Stimulated activated CD4-positive, alpha-beta T cell treated with anti-CD3 and anti-CD28 coated beads, Interleukin-2, amount 100 ng/mL, for 24 hours (primary cell): ENCODE measurements at places on chromosomes 7 and 10.
A peak's percentile ranks its signal among the peaks of the same experiment; 100 is the strongest.

DNA sequence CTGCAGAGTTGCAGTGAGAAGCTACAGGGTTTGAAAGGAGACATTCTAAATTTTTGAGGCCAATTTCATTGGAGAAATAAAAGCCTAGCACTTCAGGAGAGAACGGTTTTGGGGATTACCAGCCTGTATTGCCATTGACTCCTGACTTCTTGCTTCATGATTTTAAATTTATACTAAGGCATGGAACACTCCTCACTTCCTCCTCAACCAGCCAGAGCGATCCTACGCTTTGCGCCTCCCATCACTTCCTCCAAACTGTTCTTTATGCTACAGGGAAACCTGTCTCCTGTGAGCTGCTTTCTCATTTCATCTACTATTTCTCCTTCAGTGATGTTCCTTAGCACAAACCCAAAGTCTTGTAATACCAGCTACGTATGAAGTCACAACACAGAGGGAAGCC, 495.1 kb downstream of the SUGCT start:
- DNase-seq = no peak

DNA sequence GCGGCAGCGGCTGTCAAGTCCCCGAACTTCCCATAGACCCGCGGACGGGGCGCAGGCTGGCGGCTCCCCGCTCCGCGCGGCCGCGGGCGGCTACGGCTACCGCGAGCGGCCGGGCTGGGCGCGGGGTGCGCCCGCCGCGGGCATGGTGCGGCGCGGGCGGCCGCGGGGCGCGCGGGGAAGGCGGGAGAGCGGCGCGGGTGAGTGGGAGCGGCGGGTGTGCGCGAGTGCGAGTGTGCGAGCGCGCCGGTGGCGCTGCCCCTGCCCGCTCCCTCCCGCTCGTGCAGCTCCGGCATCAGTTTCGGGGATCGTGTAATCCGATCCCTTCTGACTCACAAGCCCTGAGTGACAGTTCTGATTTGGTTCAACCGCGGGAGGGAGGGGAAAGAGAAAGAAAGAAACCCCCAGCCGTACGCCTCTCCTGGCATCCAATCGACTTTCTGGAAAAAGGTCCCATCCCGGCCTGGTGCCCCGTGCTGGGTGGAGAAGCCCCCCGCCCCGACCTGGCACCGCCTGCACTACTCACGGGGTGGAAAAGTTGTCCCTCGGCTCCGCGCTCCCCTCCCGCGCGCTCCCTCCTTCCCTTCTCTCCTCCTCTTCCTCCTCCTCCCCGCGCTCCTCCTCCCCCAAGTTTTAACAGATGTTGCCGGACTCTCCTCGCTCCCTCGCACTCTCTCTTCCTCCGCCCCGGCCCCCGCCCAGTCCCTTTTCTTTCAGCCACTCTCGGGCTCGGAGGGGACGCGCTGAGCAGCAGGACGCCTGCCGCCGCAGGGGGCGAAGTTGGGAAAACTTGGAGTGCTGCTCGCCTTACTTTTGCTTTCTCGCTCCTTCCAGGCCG, at the start of gene GLI3:
GLI3 (minus strand) TSS at position 234 of the 835 bp plus-strand sequence. CDS start 13,956 bp downstream, outside the sequence.
- no peak for DNase-seq

- DNase-seq = no peak
These were observed 31.7 kb downstream of the PSPH start for GRCh38 chr7:56019501-56019900.

DNA sequence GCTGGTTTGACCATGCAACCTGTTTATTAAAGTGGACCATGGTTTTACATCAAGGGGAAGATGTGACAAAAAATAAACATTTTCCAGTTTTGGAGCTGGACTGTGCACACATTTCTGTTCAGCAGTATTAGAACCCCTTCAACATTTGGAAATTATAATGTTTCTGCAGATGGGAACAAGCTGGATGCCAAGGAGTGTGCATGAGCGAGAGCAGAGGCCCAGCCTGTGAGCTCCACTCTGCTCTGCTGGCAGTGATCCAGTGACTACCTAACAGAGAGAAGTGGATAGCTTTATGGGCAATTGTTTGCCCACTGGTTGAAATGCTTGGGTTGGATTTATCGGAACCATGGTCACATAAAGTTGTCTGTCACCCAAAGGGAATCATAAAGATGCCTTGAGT, 456.7 kb downstream of the NRG3 start:
- no peak for DNase-seq

DNA sequence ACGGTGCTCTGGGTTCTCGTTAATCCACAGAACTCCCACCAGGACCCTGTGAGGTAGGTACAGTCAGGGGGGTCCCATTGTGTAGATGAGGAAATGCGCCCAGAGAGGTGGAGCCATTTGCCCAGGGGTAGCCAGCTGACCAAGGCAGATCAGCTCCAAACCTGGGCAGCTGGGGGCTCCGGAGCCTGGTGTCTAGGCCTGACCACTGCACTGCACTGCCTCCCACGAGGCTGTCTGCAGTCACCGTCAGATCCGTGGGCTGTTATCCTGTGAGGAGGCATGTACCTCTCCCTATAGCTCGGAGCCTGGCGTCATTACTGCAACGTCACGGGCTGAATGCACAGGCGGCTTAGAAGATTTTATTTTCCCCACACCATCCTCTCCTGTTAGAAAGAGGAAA, 411.8 kb upstream of the FOXK1 start:
- no peak for DNase-seq

DNA sequence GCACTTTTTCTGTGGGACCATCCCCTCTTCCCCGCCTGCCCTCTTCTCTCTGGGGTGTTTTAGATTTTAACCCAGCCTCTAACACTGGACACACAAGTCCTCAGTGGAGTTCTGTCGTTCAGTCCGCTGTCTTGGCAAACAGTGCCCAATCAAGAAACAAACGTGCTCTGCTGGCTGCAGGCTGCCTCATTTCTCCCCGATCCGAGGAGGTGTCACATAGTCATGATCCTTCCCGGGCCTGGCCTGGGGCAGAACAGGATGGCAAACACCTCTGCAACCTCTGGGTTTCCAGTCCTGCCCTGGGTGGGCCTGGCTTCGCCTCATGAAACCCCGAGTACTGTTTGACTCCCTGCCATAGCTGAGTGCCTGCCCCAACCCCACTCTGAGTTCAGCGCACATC, 110.9 kb upstream of the INSYN2A start:
- no peak for DNase-seq

GRCh38 chr7:8418629-8419245, 14.7 kb upstream of the NXPH1 start:
- peak; percentile 58 for DNase-seq

GRCh38 chr7:130420943-130421578, 19.8 kb downstream of the CEP41 start:
- no peak for DNase-seq

- no peak for DNase-seq
These were observed 27.8 kb upstream of the CYP26C1 start for GRCh38 chr10:93032809-93033137.

GRCh38 chr10:60809157-60809556, 30.9 kb downstream of the CDK1 start:
- no peak for DNase-seq

GRCh38 chr10:15856328-15857015, 3.8 kb downstream of the MINDY3 start:
- DNase-seq = no peak

GRCh38 chr10:131245475-131246059, 66.0 kb downstream of the TCERG1L start:
- DNase-seq = no peak

- no peak for DNase-seq
These were observed 6.8 kb upstream of the LRRC4 start for GRCh38 chr7:128037880-128038619.

GRCh38 chr7:30328381-30328780, 44.0 kb downstream of the ZNRF2 start:
- DNase-seq = no peak

DNA sequence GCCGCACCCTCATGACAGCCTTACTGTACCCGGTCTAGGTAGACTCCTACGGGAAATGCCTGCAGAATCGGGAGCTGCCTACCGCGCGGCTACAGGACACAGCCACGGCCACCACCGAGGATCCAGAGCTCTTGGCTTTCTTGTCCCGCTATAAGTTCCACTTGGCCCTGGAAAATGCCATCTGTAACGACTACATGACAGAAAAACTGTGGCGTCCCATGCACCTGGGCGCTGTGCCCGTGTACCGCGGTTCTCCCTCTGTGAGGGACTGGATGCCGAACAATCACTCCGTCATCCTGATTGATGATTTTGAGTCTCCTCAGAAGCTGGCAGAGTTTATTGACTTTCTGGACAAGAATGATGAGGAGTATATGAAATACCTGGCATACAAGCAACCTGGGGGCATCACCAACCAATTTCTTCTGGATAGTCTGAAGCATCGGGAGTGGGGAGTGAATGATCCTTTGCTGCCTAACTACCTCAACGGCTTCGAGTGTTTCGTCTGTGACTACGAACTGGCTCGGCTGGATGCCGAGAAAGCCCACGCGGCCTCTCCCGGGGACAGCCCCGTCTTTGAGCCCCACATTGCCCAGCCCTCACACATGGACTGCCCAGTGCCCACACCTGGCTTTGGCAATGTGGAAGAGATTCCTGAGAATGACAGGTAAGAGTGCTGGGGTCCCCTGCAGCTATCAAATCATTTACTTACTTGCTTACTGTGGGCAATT, 8.5 kb upstream of the CHCHD1 start:
- peak; percentile 34 for DNase-seq

GRCh38 chr7:119935418-119936025, 337.5 kb upstream of the KCND2 start:
- no peak for DNase-seq

DNA sequence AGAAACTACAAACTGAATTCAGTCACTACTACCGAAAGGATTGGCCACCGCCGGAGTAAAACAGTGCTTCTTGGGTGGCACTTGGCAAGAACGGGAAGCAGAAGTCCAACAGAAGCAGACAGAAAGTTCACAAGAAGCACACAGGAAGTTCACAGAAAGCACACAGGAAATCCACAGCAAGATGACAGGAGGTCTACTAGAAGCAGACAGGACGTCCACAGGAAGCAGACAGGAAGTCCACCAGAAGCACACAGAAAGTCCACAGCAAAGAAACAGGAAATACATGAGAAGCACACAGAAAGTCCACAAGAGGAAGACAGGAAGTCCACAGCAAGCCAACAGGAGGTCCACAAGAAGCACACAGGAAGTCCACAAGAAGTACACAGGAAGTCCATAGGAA, 399.2 kb upstream of the AUTS2 start:
- no peak for DNase-seq

GRCh38 chr7:149430192-149430591, 30.7 kb downstream of the ZNF777 start:
- DNase-seq = no peak

DNA sequence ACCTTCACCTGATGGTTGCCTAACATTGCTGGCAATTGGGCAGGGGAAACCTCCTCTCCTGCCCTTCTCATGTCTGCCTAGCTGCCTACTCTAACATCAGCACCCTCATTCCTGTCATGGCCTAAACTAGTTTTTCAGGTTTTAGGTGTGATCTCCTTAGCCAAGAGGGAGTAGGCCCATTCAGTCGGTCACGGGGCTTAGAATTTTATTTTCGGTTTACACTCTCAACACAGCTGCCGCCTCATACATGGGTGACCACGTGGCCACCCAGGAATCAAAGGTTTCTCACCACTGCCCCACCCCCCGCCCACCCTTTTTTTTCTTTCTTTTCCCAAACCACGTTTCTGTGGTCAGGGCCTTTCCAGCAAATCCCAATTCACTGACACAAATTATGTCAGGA, 97.2 kb downstream of the RALA start:
- no peak for DNase-seq

- DNase-seq = no peak
These were observed 68.0 kb upstream of the CACNA2D1 start for GRCh38 chr7:82511542-82511941.

DNA sequence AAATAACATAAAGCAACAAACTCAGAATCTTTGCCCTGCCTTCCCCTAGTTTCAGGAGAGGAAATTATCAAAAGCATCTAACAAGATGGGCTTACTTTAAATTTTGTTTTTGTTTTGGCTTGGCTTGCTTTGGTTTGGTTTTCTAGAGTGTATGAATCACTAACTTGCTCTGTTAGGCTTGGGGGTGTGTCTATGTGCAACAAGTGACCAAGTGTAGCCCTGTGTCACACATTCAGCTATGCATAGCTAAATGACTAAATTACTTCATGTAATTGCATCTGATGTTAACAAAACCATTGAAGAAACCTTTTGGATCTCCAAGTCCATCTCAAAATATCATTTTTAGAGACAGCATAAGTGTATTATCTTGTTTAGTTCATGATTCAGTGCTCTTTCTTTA, 251.0 kb downstream of the TFEC start:
- DNase-seq = no peak

DNA sequence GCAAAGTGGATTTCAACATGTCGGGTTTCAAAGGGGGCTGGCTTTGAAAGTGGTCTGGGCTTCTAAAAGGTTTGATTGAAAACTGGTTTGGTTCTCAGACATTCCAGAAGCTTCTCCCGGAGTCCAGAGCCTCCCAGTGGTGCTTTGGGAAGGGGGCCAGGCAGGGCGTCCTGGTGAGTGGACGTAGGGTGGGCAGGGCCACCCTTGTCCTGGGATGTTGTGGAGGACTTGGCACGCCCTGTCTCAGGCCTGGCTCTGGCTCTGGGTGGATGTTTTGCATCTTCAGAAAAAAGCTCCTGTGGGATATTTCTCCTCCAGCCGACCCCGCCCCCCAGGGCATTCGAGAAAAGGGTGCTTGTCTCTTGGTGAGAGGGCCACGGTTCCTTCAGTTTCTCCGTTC, 31.2 kb downstream of the GRIFIN start:
- no peak for DNase-seq

DNA sequence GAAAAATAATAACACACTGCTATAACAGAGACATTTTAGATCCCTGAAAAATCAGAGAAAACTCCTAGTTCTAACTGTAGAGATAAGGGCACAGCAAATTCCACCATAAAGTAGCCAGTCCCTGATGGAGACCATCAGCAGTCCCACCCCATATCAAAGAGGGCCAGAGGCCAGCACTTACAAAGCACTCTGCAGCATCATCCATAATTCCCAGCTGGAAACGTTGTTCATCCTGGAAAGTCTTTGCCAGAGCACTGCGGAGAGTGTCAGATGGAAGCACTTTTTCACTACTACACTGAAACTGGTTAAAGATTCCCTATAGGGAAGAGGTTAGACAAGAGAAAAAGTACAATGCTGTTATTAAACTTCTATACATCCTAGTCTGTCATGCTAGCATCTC, 45.8 kb downstream of the USP54 start:
- DNase-seq = no peak

DNA sequence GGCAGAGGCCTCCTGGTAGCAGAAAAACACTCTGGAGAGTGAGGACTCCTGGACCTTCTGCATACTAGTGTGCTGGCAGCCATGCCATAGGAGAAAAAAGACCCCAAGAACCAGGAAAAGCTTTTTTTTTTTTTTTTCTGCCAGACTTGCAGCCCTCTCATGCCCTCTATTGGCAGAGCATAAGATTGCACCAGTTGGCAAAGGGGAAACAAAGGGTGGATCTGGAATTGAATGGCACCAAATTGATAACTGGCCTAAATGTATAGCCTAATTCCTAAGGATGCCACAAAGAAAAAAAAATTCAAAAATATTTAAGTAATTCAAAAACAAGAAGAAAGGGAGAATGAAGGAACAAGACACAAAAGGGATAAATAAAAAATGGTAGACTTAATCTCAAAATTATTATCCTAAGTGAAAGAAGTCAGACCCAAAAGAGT, 112.5 kb upstream of the GHITM start:
- peak; percentile 8 for DNase-seq

- no peak for DNase-seq
These were observed 64.2 kb downstream of the TRIL start for GRCh38 chr7:28893888-28894287.
